Brain (organoid and tissue), 16 donors: ENCODE measurements at places on chromosomes 16 and 17. TPM values are rescaled to one million over a fixed set of nuclear protein-coding genes. Genes with fewer than 3 reads are reported as not detected.

DNA sequence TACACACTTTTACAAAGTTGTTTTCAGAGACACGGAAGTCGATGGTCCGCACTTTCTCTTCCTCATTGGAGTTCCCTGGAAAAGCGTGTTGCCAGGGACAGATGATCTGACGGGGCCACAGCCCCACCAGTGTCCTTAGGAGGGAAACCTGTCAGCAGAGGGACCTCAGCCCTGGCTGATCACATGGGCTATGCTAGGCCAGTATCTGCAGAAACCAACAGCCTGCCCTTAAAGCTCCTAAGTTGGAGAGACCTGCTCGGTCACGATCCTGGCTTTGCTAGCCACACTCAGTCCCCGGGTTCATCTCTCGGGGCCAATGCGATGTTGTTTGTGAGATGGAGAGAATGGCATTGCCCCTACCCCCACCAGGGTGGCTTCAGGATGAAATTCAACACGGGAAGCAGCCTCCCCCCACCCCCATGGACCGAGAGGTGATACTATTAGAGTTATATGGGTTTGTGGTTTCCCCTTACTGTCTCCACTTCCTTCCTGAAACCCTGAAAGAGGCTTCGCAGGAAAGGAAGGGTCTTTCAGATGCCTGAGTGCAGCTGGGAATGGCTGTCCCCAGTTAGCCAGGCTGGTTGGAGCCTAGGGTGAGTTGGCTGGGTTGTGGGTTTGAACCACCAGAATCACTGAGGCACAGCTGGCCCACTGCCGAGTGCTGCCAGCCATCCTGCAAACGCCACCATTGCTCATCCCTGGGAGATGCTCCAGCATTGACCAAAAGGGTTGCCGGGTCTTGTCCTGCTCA, 16.6 kb downstream of the RMI2 start:
- DNase-seq, result no peak

DNA sequence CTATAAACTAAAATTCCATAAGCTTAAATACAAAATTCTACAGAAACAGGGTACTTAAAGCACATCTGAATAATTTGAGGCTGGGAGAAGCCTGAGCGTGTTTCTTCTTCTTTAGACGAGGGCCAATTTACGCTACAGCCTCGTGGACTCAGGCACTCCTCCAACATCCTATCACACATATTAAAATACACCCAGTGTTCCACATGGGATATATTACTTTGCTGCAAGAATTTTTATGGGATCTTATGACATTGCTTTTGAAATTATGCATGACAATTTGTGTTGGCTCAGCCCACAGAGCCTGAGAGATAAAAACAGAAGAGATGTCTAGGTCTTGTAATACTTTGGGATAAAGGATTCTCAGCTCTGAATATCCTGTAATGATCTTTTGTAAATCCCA, 3.5 kb upstream of the TANGO6 start:
- no peak for DNase-seq

GRCh38 chr17:4019275-4019674, 55.0 kb upstream of the ATP2A3 start:
- DNase-seq, result no peak

DNA sequence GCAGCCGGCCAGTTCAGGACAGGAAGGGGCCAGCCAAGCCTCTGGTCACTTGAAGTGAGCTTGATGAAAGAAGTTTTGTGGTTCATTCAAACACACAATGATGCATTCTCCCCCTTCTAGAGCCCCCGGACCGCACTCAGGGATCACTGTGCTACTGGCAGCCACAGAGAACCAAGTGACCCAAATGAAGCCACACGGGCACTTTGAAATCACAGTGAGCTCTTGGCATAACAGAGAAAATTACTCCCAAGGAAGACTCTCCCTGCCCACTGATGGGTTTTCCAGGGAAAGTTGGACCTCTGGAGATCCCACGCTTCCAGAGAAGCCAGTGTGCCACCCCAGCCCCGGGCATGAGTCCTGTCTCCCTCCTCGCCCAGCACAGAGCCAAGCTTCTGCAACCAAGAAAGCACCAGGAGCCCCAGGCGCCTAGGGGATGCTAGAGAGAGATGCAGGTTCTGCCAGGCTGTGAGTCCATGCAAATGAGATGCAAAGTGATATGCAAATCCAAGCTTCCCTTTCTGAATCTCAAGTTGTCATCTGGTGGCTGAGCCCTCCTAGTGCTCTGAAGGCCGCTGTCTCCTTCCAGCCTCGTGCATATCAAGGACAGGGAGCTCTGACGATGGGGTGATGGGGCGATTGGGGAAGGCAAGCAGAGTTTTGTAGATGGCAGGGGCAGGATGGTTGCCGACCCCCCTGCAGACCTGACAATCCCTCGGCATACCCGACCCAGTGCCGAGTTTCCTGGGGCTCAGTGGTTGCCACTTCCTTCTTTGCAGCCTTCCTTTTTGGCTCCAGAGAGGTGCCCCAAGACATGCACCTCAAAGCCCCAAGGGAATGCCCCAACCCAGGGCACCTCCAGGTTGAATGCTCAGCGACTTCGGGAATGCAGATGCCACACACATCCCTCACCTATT, 59.7 kb upstream of the TNRC6C start:
- peak; percentile 79 for DNase-seq

DNA sequence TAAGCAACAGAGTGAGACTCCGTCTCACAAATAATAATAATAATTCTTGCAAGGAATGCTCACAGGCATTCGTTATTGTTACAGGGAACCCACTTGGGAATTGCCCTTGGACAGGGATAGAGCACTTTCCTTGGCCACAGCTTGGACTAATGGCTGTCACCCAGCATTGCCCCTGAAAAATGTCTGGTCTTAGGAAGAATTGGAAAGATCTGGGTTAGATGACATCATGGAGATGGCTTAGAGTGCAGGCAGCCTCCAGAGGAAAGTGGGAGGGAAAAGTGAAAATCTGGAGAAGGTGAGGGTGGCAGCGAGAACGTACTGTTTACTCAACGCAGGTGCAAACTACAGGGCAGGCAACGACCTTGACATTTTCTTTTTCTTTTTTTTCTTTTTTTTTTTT, 59.3 kb upstream of the MRTFB start:
- no peak for DNase-seq

DNA sequence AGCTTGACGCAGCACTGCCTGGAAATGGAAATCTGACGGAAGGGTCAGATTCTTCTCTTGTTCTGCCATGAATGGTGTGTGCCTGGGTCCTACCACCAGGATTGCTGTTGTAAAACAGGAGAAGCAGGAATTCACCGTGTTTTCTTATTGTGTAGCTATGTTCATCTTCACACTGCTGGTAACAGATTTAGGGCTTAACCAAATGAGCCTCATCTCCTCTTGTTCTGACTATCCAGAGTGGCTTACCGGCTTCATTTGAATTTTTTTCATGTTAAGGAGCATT, 97.3 kb upstream of the CHMP6 start:
- no peak for DNase-seq

DNA sequence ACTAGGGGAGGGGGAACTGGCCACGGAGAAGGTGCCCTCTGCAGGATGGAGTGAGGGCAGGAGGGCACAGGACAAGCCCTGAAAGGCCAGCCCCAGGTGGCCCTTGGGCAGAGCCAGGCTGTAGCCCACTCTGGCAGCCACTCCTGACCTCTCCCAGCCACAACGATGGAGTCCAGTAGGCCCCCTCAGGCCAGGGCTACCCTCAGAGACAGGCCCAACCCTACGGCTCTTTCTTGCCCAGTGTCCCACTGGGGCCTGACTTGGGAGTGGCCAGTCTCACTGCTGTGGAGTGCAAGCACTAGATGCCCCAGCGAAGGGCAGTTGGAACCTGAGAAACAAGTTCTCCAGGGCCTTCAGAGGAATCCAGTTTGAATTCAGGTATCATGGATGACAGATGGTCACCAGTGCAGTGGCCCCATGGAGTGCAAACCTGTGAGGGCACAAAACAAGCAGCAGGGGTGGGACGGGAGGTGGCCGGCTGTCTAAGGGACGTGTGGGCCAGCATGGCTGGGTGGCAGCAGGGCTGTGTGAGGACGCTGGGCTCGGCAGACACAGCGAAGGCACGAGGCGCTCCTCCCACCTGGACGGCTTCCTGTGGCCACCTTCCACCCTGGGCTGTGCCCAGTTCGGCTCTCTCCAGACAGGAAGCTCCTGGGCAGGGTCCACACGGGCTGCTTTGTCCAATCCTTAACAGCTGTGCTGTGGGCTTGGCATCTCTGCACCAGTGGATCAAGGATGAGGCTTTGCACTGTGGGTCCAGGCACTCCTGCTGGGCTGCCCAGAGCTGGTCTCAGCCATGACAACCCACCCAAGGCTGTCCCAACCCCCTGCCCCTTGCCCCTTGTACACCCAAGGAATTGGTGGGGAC, 72.1 kb downstream of the AMFR start:
- DNase-seq, result no peak

DNA sequence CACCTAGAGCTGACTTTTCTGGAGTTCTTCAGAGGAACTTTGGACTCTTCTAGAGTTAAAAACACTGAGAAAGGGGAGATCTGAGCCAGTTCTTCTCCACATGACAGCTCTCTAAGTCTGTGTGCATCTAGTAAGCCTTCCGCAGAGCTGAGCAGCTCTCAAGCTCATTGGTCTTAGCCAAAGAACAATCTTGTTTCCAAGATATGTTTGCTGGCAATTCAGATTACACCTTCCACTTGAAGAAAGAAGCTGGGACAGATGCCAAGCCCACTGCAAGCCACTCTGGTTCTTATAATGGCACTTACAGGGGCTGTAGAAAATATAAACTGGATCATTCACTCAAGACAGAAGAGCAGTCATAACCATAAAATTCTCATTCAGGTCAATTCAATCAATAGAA, 134.1 kb upstream of the TOX3 start:
- peak; percentile 78 for DNase-seq

- DNase-seq, result no peak
Measured at GRCh38 chr16:998211-998610, 16.6 kb downstream of the SOX8 start.

Gene KRTAP16-1
- not detected for polyA plus RNA-seq

DNA sequence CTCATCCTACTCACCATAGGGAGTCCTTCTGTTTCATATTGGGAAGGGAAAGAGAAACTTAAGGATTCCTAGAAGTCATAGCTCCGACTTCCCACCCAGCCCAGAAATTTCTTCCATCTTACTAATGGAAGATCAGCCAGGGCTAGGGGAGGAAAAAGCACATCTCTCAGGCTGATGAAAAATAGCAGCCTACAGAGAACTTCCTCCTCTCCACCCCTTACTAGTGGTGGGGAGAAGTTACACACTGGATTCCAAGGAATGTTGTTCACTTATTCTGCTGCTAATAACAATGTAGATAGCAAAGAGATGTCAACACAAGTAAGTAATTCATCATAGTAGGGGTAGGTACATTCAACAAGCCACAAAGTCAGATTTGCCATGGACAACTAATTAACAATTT, 94.4 kb downstream of the SPACA3 start:
- no peak for DNase-seq

- DNase-seq, result no peak
Measured at GRCh38 chr17:17191346-17191792, 14.8 kb downstream of the PLD6 start.

DNA sequence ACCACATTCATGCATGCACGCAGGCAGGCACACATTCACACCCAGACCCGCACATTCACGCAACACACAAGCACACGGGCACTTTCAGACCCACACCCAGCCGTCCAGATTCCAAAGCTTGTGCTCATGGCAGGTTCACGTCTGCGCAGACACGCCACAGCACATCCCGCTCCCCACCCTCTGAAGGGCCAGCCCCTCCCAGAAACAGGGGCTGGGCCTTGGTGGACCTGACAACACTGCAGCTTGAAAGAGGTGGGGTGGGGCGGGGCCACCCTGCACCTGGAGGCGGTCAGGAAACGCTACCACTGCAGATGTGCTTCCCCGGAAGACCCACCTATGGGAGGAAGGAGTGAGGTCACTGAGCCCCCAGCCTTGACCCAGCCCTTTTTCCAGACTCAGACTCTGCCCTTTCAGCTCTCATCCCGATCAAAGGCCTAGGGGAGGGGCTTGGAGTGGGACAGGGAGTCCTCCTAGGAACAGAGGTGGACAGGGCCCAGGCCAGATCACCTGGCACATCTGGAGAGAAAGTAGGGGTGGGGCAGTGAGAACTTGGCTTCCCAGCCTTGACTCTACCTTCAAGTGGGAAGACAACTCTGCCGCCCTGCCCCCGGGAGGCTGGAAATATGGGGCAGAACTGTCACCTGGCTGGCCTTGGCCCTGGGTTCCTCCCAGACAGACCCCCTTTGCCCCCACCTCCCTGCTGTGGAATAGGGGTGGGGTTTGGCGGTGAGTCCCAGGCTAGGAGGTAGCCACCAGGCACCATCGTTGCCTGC, 11.0 kb downstream of the P3H4 start:
- DNase-seq, result no peak

Gene SLFN14
- polyA plus RNA-seq, result not detected

DNA sequence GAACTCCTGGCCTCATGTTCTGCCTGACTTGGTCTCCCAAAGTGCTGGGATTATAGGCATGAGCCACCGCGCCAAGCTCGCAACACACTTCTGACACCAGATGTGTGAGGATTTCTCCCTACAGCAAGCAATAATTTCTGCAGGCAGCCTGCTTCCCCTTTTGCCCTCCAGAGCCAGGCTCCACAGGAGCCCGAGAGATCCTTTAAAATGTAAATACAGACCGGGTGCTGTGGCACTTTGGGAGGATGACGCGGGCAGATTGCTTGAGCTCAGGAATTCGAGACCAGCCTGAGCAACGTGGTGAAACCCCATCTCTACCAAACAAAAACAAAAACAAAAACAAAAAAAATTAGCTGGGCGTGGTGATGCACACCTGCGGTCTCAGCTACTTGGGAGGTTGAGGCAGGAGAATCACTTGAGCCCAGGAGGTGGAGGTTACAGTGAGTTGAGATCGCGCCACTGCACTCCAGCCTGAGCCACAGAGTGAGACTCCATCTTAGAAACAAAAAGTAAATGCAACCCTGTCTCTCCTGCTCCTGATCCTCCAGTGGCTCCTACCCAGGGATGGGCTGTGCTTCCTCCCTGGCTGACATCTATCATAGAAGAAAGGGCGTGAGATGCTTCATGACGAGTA, 14.7 kb downstream of the C16orf96 start:
- DNase-seq, result no peak

Gene FBXW10
- polyA plus RNA-seq, result not detected

- DNase-seq, result peak; percentile 88
Measured at GRCh38 chr17:7294614-7295153, at the start of gene YBX2. Gene YBX2, minus strand, starts transcription at chr17:7294639. Its CDS starts 139 bp downstream, at chr17:7294500.

DNA sequence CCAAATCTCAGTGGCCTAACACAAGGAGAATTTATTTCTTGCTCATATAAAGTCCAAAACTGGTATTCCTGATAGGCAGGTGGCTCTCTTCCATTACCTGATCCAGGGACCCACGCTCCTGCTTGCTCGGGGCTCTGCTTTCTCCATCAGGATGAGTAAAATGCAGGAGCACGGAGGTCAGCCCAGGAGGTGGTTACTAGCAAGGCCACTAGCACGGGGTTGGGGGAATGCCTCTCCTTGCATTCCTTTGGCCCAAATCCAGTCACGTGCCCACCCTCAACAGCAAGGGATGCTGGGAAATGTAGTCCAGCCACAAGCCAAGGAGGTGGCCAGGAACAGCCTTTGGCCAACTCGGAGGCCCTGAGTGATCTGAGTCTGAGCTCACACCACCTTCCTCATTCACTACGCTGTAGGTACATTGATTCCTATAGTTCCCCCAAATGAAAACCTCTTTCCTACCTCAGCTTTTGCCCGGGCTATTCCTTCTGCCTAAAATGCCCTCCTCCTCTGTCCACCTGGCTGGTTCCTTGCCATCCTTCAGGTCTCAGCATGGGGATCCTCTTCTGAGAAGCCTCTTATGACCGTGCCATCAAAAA, 38.3 kb upstream of the HAPSTR1 start:
- peak; percentile 83 for DNase-seq

Gene ADGRG1
- polyA plus RNA-seq, result 268 TPM

Gene TBC1D3H
- not detected for polyA plus RNA-seq

Gene SLC52A1
- not detected for polyA plus RNA-seq

GRCh38 chr17:72604518-72604917, 483.7 kb downstream of the SOX9 start:
- DNase-seq, result no peak

Gene GUCY2D
- not detected for polyA plus RNA-seq

- no peak for DNase-seq
Measured at GRCh38 chr17:67328026-67328425, 38.4 kb downstream of the PSMD12 start.
